CD8-positive, alpha-beta T cell (primary cell): ENCODE measurements at places on chromosomes 7 and 10. TPM values are rescaled to one million over a fixed set of nuclear protein-coding genes. Genes with fewer than 3 reads are reported as not detected.

NAT16 gene
- total RNA-seq = not detected

OR2A7 gene
- 2.7 TPM for total RNA-seq

MRLN gene
- total RNA-seq = not detected

FAM20C gene
- total RNA-seq = 0.39 TPM

CASP7 gene
- 12.8 TPM for total RNA-seq

CTTNBP2 gene
- total RNA-seq = not detected

TRIM50 gene
- not detected for total RNA-seq

PLEKHA1 gene
- 23.6 TPM for total RNA-seq

SPRN gene
- not detected for total RNA-seq
